ENCODE measurements at places on chromosomes 7 and 10.

DNA sequence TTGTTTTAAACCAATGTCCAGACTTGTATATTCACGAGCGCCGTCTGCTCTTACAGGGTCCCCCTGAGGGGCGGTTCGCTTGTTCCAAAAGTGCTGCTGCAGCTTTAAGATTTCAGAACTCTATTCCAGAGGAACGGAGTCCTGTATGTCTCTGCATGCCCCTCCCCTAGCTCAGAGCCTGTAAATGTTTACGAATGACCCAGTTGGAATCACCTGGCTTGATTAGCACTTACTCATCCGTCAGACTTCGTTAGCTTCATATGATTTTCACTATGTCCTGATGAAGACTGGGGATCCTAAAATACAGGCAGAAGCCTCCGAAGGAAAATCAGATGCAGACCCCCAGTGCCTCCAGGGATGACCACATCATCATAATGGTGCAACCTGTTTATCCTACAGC is 4.5 kb upstream of the CHST15 start:
- no peak for DNase-seq

GRCh38 chr10:60798031-60798430 is 19.8 kb downstream of the CDK1 start:
- no peak for DNase-seq

GRCh38 chr7:83819911-83820310 is 171.0 kb upstream of the SEMA3E start:
- DNase-seq = no peak

- no peak for DNase-seq
These were observed 109.5 kb upstream of the TMEM72 start for GRCh38 chr10:44801383-44802327.

DNA sequence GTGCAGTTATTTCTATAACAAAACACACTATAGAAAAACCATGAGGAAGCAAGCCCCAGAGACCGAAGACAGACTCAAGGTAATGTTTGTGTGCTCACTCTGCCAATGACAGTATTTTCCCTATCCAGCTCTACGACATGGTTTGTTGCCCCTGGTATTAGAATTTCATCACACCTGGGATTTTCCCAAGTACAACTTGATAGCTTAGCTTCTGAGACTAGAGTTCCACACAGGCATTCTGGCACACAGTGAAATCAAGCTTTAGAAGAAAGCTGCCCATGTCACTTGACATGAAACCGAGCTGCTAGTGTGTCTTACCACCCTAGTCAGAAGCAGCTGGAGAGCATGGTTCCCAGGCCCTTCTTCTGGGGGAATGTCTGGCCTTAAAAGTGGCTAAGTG is 44.1 kb upstream of the AKR1E2 start:
- no peak for DNase-seq

GRCh38 chr10:83862723-83863122 is 276.6 kb upstream of the GHITM start:
- no peak for DNase-seq

- DNase-seq = no peak
These were observed 9.8 kb upstream of the MAFK start for GRCh38 chr7:1520539-1521234.

- DNase-seq = no peak
These were observed 108.1 kb upstream of the AGR3 start for GRCh38 chr7:16989811-16990413.

Measured in NCI-H1930 (cell line).